Spinal cord (tissue), 10 donors: ENCODE measurements at places on chromosomes 3 and 15. TPM values are rescaled to one million over a fixed set of nuclear protein-coding genes. Genes with fewer than 3 reads are reported as not detected.

GRCh38 chr3:187969581-187969950, 184.4 kb upstream of the LPP start:
- H3K27ac ChIP-seq = no peak overlapping the region
- no peaks in the 10 kb centered on the region for H3K27me3 ChIP-seq
- no peak overlapping the region for H3K4me3 ChIP-seq
- DNase-seq = no peak
- H3K36me3 ChIP-seq = no peaks in the 10 kb centered on the region
- no peaks in the 10 kb centered on the region for H3K4me1 ChIP-seq

GRCh38 chr3:159654183-159655134, 334.2 kb upstream of the IL12A start:
- no peaks in the 10 kb centered on the region for H3K36me3 ChIP-seq
- no peak overlapping the region for H3K4me3 ChIP-seq
- H3K4me1 ChIP-seq = peaks cover 3% of the 10 kb centered on the region

DNA sequence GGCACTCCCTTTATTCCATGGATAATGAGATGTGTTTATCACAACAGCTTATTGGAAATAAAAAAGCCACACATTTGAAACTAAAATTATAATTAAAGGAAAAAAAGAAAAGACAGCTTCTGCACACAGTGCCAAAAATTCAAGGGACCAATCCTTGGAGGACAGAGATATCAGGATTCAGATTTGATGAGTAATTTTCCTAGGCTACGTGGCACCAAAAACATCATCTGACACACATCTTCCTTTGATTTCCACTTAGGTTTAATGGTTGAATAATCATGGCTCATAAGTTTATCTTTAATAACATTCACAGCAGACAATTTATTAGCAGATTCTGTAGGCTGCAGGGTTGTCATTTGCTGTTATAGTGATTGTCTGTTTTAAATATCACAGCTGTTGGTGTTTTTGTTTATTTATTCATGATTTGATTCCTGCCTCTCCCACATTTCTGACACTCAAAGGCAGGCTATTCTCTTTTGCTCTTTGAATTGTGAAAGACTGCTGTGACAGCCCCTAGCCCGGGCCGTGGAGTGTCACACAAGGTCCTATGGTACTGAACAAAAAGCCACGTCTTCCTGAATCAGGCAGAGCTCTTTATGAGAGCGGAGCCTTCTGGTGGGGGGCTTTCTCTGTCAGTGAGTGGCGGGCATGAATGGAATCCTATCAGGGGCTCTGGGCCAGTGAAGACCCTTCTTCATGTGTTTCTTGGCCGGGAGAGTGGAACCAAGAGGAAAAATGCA, 708.5 kb downstream of the SQOR start:
- H3K27ac ChIP-seq = peak overlapping the region; percentile 22
- no peak overlapping the region for H3K4me3 ChIP-seq
- H3K36me3 ChIP-seq = no peaks in the 10 kb centered on the region
- no peaks in the 10 kb centered on the region for H3K27me3 ChIP-seq
- no peak for DNase-seq

DNA sequence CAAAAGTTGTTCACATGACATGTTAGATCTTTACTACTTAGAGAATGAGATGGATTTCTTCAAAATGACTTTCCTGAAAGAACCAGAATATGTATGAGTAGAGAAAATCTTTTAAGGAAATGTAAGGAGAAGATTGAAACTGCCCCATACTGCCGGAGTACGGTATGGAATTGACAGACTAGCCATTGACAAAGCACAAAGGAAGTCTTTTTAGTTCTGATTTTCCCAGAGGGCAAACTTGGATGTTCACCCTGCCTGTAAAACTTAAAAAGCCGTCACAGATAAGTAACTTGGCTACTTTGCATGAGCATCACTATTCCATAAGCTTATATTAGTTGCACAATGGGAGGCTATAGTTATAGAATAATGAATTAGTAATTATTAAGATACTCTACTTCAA, 93.8 kb downstream of the NECTIN3 start:
- no peak overlapping the region for H3K4me3 ChIP-seq
- no peak overlapping the region for H3K27ac ChIP-seq
- no peaks in the 10 kb centered on the region for H3K4me1 ChIP-seq
- H3K36me3 ChIP-seq = peaks cover 3% of the 10 kb centered on the region
- H3K27me3 ChIP-seq = no peaks in the 10 kb centered on the region

- no peaks in the 10 kb centered on the region for H3K4me1 ChIP-seq
- H3K36me3 ChIP-seq = no peaks in the 10 kb centered on the region
- H3K4me3 ChIP-seq = no peak overlapping the region
- DNase-seq = no peak
- no peak overlapping the region for H3K27ac ChIP-seq
These were observed 176.4 kb upstream of the MDFIC2 start for GRCh38 chr3:70488816-70489215.

Gene CPLX3
- 0.57 TPM for polyA plus RNA-seq

Gene GUCA1C
- not detected for polyA plus RNA-seq

Gene GBE1
- 17.1 TPM for polyA plus RNA-seq

Gene COL6A5
- 0.09 TPM for polyA plus RNA-seq
